Activated T-cell treated with anti-CD3 and anti-CD28 coated beads, Interleukin-2, amount 50 U/mL, for 1 hour (primary cell): ENCODE measurements at places on chromosomes 1 and 21.

DNA sequence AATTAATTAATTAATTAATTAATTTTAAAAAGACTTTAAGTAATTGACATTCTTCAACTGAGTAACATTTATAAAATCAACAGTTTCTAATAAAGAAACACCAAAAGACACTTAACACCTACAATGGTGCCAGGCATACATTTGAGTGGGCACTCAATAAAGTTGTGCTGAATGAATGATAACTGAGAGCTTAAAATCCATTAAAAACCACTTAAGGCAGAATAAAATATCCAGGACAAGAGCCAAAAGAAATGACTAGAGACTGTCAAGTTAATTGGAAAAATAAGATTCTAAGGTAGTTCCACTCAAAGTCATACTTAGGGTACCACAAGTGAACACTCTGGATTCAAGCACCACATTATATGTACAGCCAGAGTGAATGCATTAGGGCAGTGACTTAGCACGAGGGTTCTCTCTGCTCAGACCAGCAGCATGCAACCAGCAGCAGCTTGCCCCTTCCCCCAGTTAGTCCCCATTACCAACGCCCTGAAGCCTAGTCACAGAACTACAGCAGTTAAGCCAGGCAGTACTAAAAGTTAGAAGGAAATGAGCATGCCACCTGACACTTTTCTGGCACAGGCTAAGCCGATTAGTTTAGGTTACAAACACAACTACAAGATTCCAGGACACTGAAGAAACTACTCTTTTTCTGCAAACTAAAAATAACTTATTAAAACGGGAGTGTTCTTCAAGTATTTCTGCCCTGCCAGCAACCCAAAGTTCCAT, 46.5 kb downstream of the LUZP1 start:
- DNase-seq: no peak

GRCh38 chr1:21012937-21013336, 163.8 kb downstream of the EIF4G3 start:
- DNase-seq: no peak

DNA sequence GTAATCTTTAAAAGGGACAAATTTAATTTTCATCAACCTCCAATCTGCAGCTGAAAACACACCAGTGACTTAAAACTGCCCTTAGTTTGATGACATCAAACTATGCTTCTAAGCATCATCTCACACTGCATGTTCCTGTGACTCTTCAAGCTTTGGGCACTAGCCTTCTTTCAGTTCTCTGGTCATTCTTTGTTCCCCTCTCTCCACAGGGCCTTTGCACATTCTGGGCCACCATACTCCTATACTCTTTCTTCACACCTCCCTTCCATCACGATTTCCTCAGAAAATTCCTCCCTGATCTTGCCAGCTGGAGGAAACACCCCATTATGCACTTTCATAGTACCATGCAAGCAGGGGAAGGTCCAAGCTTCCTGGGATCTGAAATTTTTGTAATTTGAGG, 77.6 kb upstream of the ZNF326 start:
- DNase-seq: no peak

DNA sequence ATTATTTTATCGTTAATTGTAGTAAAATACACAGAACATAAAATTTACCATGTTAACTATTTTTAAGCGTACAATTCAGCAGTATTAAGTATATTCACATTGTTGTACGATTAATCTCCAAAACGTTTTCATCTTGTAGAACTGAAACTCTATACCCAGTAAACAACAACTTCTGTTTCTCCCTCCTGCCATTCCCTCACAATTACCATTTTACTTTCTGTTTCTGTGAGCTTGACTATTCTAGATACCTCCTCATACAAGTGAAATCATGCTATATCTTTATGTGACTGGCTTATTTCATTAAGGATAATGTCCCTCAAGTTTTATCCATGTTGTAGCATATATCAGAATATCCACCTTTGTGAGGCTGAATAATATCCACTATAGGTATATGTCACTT, 156.8 kb downstream of the ST6GALNAC3 start:
- DNase-seq: no peak

DNA sequence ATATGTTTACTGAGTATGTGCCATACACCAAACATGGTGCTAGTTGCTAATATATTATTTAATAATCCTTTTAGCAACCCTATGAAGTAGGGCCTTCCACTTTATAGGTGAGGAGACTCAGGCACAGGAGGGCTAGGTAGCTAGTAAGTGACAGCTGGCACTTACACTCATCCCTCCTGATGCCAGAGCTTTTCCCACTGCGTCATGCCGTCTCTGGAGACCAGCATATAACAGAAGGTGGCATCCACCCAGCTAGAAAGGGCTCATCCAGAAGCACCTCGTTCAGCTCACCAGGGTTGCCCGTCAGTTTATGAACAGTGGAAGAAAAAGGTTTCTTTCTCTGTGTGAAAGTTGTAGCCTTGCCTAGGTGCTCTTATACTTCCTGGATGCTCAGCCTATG, 108.9 kb downstream of the NOS1AP start:
- DNase-seq: no peak

DNA sequence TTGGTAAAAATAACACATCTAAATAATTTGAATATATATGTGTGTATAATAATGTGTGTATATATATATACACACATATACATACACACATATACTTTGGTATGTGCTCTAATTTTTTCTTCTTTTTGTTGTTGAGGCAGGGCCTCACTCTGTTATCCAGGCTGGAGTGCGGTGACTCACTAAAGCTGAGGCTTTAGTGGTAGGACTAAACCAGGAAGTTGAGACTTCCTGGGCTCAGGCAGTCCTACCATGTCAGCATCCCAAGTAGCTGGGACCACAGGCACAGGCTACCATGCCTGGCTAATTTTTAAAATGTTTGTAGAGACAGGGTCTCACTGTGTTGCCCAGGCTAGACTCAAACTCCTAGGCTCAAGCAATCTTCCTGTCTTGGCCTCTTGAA, 46.7 kb upstream of the CXADR start:
- no peak for DNase-seq
